Foreskin fibroblast (primary cell): ENCODE measurements at places on chromosomes 3 and 15.

GRCh38 chr3:172541945-172542488, 18.8 kb upstream of the TNFSF10 start:
- DNase-seq = no peak

GRCh38 chr15:94421706-94422105, 190.3 kb downstream of the MCTP2 start:
- no peak for DNase-seq

DNA sequence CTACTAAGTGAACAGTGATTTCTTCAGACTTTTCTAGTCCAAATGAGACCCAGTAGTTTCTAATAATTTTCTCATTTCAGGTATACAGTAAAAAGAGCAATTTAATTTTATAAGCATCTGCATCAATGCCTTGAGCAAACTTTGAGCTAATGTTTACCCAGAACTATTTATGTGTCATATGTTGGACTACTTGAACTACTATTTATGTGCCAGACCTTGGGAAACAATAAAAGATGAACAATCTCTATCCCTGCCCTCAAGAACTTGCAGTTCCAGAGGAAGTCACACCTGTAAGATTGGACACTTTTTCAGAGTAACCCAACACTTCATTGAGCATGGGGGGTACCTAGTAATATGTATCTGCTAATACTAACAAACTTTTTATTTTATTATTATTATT, 2.3 kb upstream of the UBE3A start:
- no peak for DNase-seq

DNA sequence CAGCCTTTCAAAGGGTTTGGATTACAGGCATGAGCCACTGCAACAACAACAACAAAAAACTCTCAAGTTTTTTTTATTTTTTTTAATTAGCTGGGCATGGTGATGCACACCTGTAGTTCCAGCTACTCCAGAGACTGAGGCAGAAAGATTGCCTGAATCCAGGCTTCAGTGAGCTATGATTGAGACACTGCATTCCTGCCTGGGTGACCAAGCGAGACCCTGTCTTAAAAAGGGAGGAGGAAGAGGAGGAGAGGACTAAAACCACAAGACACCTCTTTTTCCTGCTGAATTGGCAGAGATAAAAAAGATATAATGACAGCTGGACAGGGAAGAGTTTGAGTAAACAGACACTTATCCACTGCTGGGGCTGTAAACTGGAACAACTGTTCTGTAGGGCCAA, 22.7 kb upstream of the CHRNB4 start:
- DNase-seq = no peak

- no peak for DNase-seq
These were observed 2.9 kb downstream of the PHC3 start for GRCh38 chr3:170178651-170179050.

DNA sequence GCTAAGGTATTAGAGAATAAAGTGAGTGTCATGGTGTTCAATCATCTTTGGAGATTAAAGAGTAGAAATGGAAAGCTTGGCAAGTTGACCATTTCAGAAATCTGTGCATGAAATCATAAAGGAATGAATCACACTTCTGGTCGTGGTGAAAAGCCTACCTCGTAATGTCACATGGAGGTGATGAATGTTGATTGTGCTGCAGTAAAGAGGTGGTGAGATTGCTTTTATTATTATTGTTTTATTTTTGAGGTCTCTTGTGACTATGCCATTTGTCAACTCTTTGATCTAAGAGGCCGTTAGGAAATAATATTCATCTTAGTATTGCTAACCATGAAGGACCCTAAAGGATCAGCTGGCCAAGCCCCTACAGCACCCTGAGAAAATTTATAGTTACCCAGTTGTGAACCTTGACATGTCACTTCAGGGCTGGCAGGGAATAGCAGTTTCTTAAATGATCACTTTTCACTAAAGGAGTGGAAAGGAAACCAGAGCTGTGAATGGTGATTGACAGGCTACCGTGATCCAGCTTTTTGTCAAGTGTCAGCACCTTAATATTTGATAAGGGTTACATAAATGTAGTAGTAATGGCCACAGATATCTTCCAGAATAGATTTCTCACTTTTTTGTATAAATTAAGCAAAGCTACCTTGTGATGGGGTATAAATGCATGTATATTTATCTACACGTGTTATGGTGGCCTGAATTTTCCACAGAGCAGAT, 203.9 kb downstream of the PTPRG start:
- DNase-seq = no peak

DNA sequence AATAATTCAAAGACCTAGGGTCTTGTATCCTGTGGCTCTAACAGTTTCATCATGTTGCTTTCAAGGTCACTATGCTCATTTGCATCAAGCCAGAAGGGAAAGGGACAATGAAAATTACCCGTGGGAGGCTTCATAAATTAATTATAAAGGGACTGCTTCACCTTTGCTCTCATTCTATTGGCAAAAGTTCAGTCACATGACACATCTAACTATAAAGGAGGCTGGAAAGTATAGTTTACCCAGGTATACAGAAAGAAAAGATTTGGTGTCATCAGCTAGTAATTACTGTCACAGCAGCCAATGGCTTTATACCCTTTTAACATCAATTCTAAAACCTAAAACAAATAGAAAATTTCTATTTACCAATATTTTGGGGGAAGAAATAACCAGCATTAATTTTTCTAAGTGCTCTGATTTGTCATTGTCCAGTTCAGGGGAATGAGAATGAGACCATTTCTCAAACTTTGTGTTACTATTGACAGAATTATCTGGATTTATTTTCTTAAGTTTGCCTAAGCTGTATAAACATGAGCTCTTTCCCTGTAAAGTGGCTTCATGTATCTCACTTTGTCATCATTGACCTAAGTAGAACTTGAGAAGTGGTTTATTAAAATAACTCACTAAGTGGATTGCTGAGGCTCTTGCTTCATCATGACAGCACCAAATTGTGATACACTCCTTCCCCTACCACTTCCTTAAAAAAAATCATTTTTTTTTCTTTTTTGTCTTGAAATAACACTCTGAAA, 257.7 kb upstream of the PEX5L start:
- DNase-seq = no peak
